ENCODE measurements at places on chromosomes 3 and 15.

DNA sequence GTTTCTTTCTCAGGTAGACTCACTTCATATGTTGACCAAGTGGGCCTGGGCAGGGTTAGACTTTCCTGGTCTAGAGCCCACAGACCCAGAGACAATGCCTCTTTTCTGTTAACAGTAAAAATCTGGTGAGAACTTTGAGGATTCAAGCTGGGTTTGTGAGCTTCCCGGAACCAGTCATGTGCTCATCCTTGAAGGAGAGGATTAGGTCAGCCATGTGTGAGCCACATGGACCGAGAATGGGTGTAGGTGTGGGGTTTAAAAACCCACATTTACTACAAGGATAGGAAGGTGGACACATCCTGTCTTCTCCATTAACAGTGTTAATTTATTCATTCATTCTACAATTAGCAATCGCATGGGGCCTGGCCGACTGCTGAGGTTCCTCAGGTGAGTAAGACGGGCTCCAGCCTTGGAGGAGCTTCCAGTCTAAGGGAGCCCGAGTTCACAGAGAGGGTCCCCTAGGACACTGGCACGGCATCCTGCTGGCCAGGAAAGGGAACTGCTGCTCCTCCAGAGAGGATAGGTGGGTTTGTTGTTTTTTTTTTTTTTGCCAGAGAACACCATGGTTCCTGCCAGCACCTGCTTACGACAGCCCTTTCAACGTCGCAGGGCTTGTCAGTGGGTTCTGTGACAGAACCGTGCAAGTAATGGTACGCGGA, 69.0 kb downstream of the SQOR start:
- peak; percentile 73 for DNase-seq

- DNase-seq = no peak
Measured at GRCh38 chr3:138180375-138181029, 5.8 kb upstream of the DBR1 start.

GRCh38 chr15:26686547-26687187, 86.2 kb downstream of the GABRB3 start:
- DNase-seq = no peak

DNA sequence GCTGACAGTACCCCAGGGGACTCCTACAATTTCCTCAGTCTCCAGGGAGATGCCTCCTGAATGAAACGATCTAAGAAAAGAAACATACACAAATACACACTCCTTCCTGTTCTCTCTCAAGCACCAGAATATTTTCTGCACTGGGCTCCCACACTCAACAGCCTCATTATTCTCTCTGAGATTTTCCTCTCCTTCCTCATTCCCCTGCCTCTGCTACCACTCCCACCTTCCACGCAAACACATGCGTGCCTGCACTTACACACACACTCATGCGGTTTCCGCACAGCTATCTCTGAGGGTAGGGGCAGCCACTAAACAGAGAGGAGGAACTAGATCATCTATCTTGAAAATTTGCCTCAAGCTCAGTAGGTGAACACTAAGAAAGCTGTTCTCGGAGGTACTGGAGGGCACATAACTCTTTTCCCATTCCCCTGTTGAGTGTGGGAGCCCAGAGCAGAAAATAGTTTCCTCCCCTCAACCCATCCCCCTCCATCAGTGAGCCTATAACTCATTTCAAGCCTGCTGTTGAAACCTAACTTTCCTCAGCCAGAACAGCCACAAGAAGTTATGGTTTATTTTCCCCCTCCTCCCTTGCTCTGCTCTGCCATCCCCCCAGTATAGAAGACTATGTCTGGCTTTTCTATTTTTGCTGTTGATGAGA, 30.5 kb upstream of the TIPARP start:
- DNase-seq = no peak

- DNase-seq = no peak
Measured at GRCh38 chr3:170368921-170369320, 11.4 kb downstream of the SKIL start.

DNA sequence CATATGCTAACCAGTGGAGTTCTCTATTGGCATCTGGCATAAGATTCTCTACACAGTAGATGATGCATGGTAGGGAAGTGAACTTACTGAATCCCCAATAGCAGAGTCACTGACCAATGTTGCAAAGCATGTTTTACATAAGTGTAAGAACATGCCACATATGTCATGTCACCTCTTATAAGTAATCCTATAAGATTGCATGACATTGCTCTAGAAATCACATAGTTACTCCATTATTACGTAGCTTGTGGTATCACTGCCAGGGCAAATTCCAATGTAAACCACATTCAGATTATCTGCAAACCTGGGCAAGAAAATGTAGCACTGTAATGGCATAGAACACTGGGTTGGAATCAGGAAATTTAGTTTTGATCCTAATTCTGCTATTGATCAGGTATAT, 198.2 kb upstream of the UMPS start:
- no peak for DNase-seq
